DMS 273 treated with DMSO at 0.1 percent for 48 hours (cell line): ENCODE measurements at places on chromosomes 13 and 19.

DNA sequence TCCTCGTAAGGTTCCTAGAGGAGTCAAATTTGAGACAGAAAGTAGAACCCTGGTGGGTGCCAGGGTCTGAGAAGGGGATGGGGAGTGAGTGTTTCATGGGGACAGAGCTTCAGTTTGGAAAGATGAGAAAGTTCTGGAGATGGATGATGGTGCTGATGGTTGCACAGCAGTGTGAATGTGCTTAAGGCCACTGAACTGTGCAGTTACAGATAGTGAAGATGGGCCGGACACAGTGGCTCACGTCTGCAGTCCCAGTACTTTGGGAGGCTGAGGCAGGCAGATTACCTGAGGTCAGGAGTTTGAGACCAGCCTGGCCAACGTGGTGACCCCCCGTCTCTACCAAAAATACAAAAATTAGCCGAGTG lies 917 bp downstream of the SPC24 start:
- DNase-seq: no peak

- no peak for DNase-seq
These were observed 2700.2 kb downstream of the PCDH9 start for GRCh38 chr13:64529874-64530485.

- no peak for DNase-seq
These were observed 25.9 kb downstream of the C2CD4C start for GRCh38 chr19:383040-383439.

- no peak for DNase-seq
These were observed 107.3 kb downstream of the GADD45B start for GRCh38 chr19:2582984-2583956.

- no peak for DNase-seq
These were observed 101.7 kb upstream of the SERP2 start for GRCh38 chr13:44271915-44272341.
